ENCODE measurements at places on chromosomes 6 and 20.
A peak's percentile ranks its signal among the peaks of the same experiment; 100 is the strongest.

GRCh38 chr6:55047451-55048044 lies 126.8 kb upstream of the HCRTR2 start:
- no peak for DNase-seq

DNA sequence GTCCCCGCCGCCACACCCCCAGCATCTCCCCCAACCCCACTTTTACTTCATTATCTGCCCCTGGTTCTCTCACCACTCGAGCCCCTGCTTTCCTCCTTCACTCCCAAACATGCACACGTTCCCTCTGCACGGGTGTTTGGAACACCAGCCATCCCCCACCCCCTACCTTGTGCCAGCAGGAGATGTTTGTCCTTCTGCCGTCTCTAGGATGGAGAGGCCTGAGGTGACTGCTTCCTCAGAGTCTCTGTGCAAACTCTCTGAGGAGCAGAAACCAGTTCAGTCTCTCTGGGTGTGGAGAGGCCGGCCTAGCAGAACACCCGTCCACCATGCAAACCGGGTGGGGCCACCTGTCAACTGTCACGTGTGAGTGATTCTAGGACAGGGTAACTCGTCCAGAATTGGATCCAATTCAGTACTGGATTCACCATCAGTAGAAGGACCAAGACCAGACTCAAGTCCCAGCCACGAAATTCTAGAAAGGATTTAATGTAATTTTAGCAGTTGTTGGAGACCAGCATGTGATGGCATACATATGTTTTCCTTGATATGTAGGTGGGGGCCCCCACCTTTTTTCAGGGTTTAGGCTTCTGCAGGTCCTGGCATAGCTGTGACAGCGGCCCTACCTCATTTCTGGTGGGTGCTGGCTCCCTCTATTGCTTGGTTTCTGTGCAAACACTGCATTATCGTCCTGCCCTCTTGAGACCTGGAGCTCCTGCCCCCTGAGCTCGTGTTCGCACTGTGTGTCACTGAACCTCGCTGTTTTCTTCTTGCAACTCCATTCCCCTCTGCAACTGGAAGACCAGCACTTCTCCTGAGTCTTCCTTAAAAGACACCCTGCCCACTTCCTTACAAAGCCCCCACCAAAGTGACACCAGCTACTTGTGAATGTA lies at the start of gene RAET1E:
Gene RAET1E, minus strand, starts transcription at position 259 of the 890 bp plus-strand sequence. CDS start 7,212 bp downstream, outside the sequence.
- no peak for DNase-seq

GRCh38 chr20:38927902-38928578 lies 1.8 kb downstream of the FAM83D start:
- no peak for DNase-seq

DNA sequence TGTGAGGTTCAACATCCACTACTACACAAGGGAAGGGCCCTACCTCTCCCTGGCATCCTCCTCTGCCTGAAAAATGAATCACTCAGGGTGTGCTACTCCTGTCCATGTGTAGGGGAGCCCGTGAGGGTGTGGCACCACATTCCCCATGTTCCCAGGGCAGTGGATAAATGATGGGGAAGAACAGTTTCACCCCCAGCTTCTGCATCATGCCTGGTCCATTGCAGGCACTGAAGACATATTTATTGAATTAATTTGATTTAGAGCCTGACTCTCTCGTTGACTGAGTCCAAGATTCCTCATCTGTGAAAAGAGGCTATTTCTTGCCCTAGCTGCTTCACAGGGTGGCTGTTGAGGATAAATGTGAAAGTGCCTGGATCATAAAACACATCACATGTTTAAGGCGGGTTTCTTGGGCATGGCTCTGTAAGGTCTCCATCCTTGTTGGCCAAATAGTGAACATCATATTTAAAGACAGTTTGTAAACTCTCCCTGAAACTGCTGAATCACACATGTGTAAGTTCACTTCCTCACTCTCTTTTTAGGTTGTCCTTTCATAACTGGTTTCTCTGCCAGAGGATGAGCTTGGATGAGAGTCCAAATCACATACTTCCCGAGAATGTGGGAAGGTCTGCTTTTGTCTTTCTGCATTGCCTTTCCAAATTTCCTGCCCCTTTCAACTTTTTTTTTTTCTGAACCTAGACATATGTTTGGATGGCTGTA lies 79.7 kb upstream of the FYN start:
- DNase-seq = no peak

- no peak for DNase-seq
Measured at GRCh38 chr6:136405420-136406029, 115.9 kb upstream of the BCLAF1 start.

GRCh38 chr6:37306624-37307222 lies 47.1 kb upstream of the RNF8 start:
- DNase-seq = no peak

- no peak for DNase-seq
Measured at GRCh38 chr20:46108435-46108841, 9.7 kb upstream of the CD40 start.

DNA sequence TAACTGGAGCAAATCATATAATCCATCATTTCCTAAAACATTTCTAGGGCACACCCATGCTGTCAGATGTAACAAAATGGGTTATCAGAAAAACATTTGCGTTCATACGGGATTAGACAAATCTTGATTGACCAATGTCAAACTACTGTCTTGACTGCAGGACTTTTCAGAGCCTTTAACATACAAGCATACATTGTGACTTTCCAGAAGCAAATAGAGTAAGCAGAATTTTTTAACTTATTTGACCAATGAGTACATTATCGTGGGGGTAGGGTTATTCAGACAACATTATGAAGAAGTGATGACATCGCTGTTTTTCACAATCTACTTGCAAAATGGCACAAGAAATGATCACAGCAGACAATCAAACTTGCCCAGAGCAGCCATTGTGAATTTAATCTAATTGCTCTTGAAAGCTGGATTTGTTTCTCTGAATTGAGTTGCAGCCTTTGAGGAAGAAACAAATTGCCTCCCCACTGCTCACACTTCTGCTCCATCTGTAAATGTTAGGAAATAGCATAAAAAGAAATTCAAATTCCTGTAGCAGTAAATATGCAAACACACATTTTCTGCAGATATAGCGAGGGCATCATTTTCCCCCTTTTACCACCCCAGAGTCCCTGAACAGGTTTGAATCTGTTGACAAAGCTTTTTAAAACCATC lies 133.0 kb upstream of the DOK5 start:
- DNase-seq = no peak

- no peak for DNase-seq
Measured at GRCh38 chr20:53850319-53850718, 220.1 kb downstream of the BCAS1 start.

GRCh38 chr6:34391473-34391785 lies 1.0 kb downstream of the NUDT3 start:
- no peak for DNase-seq

- DNase-seq = no peak
Measured at GRCh38 chr6:130888246-130888645, 61.0 kb downstream of the SMLR1 start.

- DNase-seq = no peak
Measured at GRCh38 chr20:41424546-41424945, 57.9 kb upstream of the EMILIN3 start.

DNA sequence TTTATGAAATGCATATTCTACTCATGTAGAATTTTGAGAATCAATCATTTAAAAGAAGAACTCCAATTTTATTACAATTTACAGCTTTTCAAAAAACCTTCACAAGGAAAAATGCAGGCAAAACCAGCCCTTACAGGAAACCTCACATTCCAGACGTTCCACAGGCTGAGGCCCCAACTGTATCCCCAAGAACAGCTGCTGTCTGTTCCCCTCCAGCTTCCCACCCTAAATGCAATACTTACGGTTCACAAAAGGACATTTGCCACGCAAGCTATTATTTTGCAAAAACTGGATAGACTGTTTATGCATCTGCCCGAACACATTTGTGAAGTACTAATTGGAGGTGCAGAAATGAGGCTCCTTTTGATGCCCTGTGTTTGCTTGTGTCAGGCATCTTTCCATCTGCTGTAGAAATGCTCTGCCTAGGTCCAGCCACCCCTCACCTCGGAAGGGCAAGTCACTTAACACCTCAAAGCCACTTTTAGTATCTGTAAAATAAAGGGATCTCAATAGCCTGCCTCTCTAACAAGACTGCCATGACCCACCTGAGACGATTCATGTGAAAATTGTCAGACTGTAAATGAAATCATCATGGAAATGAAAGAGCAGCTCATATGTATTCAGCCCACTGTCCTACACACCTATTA lies 26.5 kb downstream of the PDE10A start:
- no peak for DNase-seq

GRCh38 chr20:7332169-7332568 lies 564.7 kb downstream of the BMP2 start:
- no peak for DNase-seq

GRCh38 chr6:131967948-131968347 lies 16.8 kb upstream of the CCN2 start:
- no peak for DNase-seq

DNA sequence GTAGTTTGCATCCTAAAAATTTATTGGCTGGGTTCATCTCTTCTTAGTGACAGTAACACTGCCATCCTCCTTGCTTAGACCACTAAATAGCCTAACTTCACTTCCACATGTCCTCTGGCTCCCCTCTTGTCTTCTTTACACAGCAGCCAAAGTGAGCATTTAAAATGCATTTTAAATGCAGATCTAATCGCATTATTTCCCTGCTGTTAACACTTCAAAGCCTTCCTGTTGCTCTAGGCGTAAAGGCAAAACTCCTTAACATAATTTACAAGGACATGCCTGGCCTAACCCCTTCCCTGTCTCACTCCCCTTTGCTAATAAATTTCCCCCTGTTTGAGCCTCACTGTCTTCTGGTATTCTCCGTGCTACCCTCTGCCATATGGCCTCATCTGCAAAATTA lies 26.5 kb downstream of the NKAIN2 start:
- no peak for DNase-seq

DNA sequence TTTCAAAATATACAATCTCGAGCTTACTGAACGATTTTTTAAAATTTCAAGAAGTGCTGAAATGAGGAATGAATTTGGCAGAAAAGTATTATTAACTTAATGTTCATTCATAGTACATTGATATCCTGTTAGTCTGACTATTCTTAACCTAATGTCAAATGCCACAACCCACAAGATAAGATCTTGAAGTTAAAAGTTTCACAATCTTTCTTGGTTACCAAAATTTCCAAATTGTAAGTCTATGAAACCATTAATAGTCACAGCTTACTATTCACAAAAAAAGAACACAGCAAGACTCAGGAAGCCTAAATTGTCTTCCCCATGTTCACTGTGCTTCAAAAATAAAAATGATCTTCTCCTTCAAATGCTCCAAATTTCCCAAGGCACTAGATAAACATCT lies 71.3 kb downstream of the HACE1 start:
- no peak for DNase-seq

DNA sequence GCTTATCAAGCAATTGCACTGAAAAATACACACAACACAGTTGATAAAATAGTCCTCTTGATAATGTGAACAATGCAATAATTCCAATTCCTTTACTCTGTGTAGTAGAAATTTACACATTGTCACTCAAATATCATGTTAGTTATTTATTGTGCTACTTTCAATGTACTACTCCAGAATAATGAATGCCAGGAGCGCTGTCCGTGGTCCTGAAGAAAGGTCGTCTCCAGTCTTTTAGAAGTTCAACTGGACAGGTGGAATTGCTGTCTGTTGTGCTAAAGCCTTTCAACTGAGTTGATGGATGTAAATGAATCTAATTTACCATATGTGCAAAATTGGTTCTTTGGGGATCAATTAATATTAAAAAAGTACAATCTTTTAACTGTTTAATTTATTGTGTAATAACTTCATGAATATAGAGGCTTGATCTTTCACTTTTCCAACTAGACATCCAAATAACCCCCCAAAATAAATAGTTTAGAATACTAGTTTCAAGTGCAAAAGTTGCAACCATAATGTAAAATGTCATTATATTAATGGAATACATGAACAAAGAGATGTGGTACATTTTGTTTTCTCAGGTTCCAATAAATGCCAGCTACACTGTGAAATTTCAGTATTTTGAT lies 3.2 kb downstream of the GRIK2 start:
- peak; percentile 14 for DNase-seq

DNA sequence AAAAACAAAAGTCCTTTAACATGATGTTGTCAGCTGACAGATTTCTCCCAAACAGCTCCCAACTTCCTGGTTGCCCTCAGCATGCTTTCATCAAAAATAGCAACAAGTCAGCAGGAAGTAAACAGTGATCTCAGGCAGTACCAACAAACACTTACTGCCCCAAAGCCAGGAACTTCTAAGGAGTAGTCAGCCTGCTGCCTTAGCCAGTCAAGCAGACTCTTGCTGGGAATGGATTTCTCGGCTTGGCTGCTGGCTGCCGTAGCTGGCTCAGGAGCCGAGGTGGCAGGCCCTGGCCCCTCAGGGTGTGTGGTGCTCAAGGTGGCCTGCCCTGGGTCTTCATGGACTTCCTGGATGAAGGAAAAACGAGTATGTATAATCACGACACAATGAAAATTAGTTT lies 46.6 kb upstream of the EMILIN3 start:
- DNase-seq = no peak

DNA sequence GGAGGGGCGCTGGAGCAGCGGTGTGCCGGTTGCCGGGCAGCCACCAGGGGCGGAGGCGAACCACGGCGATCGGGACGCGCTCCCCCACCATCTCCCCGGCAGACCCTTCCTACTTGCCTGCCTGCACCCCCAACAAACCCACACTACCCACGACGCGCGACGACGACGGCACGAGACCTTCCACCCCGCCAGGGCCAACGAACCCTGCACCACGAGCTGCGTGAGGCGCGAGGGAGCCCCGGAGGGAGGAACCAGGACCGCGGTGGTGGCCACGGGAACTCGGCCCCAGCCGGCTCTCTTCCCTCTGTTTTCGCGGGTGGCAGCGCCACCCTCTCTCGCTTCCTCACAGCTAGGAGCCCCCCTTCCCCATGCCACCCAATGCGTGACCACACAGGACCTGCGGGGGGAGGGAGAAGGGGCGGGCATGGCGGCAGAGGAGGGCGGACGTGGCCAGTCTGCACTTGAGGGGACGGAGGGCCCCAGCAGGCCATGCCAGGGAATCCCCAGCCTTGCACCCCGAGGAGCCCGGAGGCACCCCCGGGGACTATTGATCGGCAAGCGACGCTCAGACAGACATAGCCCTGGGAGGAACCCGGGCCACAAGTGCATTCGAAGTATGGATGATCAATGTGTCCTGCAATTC lies 1516.4 kb upstream of the DEFB115 start:
- no peak for DNase-seq

GRCh38 chr6:51292659-51293058 lies 474.0 kb downstream of the TFAP2B start:
- DNase-seq = no peak

GRCh38 chr6:33298773-33299236 lies at the start of gene RGL2:
RGL2 (minus strand) TSS chr6:33298942; CDS start chr6:33298610, 332 bp downstream.
- peak; percentile 55 for DNase-seq

- DNase-seq = no peak
Measured at GRCh38 chr6:56963043-56963442, 8.1 kb downstream of the BEND6 start.

GRCh38 chr6:49551866-49552129 lies 1.3 kb downstream of the C6orf141 start:
- no peak for DNase-seq

DNA sequence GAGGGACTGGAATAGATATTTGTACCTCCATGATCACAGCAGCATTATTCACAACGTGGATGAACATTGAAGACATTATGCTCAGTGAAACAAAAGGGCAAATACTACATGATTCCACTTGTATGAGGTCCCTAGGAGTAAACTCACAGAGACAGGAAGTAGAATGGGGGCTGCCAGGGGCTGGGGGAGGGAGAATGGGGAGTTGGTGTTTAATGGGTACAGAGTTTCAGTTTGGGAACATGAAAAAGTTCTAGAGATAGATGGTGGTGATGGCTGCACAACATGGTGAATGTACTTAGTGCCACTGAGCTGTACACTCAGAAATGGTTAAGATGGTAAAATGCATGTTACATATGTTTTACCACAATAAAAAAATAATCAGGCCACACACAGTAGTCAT lies 164.3 kb upstream of the RREB1 start:
- no peak for DNase-seq

GRCh38 chr20:48584391-48585060 lies 243.3 kb downstream of the PREX1 start:
- no peak for DNase-seq

Measured in T-helper 9 cell (primary cell).